ENCODE measurements at places on chromosomes 7 and 10.

DNA sequence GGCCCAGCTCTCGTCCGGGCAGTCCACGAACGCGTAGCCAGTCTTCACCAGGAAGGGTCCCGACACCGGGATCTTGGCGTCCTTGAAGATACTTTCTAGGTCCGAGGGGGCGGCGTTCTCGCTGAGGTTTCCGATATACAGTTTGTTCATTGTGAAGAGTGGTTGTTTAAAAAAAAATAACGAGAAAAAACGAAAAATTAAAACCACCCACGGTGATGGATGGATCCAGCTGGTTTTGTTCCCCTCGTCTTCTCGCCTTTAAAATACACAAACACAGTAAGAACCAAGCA lies 385 bp downstream of the IGF2BP3 start:
- DNase-seq, result no peak

GRCh38 chr7:78620920-78621319 lies 822.3 kb downstream of the PHTF2 start:
- no peak for DNase-seq

DNA sequence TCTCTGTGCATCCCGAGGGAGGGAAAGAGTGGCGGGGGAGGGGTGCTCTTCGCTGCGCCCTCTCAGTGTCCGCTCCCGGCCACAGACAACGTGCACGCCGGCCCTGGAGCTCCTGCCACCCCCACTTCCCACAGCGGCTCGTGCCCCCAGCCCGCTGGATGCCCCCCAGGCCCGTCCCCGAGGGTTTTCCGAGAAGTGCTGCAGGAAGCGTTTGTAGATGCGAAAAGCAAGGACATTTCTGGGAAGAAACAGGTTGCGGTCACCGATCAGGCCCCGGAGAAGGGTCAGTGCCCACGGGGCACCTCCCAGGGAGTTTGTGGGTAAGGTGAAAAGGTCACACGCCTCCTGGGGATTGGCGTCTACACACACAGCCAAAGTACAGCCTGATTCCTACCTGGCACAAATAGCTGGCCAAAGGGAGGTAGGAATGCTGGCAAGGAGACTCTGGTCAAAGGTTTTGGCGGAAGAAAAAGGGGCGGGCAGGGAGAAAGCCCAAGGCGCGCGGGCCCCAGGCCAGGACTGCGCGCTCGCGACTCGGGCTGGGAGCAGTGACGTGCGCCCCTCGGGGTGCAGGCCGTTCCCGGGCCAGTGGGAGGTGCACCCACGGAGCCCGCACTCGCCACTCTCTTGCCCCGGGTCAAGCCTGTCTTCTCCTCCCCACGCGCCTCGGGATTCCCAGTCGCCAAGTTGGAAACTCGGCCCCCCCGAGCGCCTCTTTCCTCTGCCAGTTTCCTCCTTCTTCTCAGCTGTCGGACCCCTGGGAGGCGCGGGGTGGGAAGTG lies 1.5 kb upstream of the NRP1 start:
- no peak for DNase-seq

DNA sequence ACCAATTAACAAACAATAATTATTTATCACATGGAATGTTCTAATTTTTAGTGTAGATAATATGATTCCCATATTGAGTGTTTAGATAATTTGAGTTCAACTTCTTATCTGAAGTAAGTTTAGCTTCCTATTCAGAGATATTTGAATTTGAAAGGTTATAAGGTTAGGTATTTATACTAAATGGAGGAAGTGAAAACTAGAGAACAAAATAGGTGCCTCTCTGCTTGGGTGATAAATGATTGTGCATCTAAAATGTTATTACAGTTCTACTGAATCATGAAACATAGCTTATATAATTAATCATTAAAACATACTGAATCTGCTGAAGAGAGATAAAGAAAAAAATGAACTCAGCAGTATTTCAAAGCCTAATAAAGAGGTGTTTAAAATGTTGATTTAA lies 1174.3 kb downstream of the XPNPEP1 start:
- DNase-seq, result no peak

- no peak for DNase-seq
These were observed 75.0 kb downstream of the NKX6-2 start for GRCh38 chr10:132710746-132711612.

DNA sequence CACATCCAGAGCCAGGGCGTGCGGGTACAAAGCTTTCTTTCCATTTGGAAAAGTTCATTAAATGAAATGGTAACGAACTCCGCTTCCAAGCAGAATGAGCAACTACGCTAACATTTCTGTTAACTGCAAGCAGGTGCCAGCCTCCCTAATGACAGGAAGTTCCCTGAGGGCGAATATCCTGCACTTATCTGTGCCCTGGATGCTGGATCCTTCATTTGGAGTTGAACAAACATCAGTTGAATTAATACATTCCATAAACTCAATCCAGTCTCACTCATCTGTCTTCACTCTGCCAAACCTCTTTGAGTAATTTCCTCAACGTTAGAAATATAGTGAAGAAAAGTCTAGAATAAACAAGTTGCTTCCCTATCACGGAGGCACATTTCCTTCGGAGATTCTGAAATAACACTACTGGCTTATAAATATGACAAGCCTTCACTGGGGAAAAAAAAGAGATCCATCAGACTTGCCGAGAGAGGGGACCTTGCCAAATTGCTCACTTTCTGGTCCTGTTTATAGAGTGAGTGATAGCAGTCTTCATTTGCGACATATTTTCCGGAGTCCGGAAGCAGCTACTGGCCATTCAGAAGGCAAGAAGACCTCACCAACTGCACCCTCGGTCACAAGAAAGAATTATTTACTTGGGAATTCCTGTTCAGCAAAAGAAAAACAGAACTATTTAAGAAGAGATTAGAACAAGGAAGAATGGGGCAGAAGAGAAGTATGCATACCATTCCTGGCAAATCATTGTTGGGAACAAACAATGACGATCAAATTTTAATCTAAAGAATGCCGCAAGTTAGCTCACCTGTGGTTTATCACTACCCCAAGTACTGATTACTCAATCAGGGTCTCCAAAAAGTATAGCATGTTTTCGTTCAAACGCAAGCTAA lies 196.4 kb downstream of the FAM107B start:
- DNase-seq, result no peak

- DNase-seq, result no peak
These were observed 145.4 kb downstream of the BUB3 start for GRCh38 chr10:123299598-123299997.

DNA sequence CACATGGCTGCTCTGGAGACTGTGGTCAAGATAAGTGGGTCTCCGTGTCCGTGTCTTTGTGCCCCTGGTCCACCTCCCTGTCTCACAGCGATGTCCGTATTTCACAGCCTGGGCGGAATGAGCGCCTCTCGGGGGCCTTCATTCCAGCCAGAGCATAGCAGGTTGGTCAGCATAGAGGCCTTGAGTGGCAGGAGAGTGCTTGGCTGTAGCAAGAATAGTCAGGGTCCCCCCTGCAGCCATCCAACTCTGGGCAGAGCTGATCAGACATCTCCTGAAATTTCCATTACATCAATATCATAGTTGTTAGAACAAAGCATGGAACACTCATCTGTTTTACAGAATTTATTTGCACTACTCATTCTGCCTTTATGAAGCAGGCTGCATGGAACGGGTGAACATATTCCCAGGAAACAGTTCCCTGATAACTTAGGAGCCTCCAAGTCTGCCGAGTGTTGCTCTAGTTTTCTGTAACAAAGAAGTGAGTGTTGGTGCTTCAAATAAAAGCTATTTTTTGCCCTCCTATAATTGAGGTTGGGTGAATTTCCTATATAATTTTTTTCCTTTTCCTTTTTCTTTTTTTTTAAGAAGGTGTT lies 255.3 kb downstream of the INHBA start:
- no peak for DNase-seq

GRCh38 chr10:69398466-69398865 lies 18.3 kb downstream of the TACR2 start:
- no peak for DNase-seq

DNA sequence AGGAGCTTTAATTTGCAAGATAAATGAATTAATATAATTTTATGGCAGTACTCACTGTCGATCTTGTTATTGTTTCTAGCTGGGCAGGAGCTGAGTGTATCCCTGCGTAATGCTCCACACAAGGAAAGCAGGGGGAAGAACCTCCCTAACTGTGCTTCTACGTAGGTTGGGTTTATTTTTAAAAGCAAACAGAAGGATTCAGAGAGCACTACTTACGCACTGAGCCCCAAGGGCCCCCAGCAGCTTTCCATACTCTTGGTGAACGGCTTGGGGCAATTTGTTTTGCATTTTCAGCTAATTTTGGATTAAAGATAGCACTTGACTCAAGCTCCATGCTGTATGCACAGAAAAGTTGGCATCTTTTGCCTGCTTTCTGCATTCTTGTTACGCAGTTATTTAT lies 9.6 kb downstream of the DUSP5 start:
- DNase-seq, result no peak

DNA sequence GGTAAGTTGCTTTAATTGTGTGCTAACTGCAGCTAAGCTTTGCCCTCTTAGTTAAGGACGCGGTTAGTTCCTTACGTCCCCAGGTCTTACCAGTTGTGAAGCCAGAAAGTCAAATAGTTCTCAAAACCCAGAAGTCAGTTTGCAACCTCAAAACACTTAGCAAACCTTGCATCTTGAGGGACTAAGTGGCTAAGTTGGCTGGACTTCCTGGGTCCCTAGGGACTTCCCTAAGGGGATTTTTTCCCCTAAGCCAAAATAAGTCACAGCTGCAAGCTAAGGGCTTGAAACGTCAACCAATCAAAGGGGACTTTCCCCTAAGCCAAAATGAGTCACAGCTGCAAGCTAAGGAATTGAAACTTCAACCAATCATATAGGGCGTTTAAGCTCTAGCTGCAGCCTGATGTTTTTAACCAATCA lies 36.2 kb upstream of the HECW1 start:
- no peak for DNase-seq

DNA sequence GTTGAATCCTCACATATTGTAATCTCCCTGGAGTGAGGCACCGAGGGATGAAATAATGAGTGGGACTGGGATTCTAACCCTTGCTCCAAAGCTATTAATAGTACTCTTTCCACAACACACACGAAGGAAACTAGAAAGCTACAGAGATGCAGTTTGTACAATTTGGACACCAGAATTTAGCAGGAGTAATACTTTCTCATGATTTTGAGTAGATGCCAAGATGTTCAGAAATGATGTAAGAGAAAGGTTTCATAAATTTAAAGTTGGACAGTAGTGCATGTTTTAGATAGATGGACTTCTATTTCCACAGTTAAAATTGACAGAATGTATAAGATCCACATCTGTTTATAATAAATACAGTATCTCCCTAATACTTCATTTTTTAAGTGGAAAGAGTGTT lies 46.5 kb downstream of the PRR15 start:
- no peak for DNase-seq

All from activated T-helper 1 cell treated with anti-CD3 and anti-CD28 coated beads, Interleukin-2, amount 50 U/mL, for 16 hours (primary cell).